ENCODE measurements at places on chromosomes 12 and 14. TPM values are rescaled to one million over a fixed set of nuclear protein-coding genes. Genes with fewer than 3 reads are reported as not detected.

KRT72 gene
- not detected for total RNA-seq

RAD9B gene
- 2.0 TPM for total RNA-seq

AVPR1A gene
- total RNA-seq = not detected

MYO1H gene
- total RNA-seq = not detected

BIN2 gene
- total RNA-seq = 28.1 TPM

TSPAN8 gene
- 0.49 TPM for total RNA-seq

TAS2R19 gene
- 2.7 TPM for total RNA-seq

SNRPF gene
- total RNA-seq = 42.9 TPM

HOXC12 gene
- total RNA-seq = not detected

SRRM4 gene
- not detected for total RNA-seq

FOXN4 gene
- not detected for total RNA-seq

PGF gene
- 1.1 TPM for total RNA-seq

RAPGEF3 gene
- total RNA-seq = 0.64 TPM

MANSC4 gene
- not detected for total RNA-seq

KRT83 gene
- total RNA-seq = not detected

All from GM12878 (cell line).